ENCODE measurements at places on chromosomes 2 and 18.
A peak's percentile ranks its signal among the peaks of the same experiment; 100 is the strongest.

- no peak for DNase-seq
These were observed 7.0 kb downstream of the ERLEC1 start for GRCh38 chr2:53793821-53794220.

DNA sequence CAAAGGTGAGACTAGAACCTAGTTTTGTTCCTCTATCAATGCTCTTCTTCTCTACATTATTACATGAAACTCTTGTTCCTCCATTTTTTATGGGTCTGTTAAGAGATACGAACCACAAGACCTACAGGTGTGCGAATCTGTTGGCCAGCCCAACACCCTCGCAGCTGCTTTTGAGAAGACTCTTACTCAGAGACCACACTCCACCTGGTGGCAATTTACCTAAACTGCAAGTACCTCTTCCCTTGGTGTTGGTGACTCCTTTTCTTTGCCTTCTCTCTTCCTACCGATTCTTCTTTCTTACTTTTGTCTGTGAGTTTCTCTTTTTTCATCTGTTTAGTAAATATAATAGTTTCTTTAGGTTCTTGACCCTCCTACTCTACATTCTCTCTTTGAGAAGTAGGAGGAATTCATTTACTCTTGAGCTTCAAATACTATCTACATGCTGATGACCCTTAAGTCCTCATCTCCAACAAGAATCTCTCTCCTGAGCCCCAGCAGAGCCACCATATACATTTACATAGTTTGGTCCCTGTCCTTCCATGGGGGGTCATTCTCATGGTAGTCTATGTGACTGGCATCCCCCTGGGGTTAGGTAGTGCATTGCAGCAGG lies 81.8 kb upstream of the GAREM1 start:
- peak; percentile 52 for DNase-seq

- no peak for DNase-seq
These were observed 517.0 kb downstream of the PTPRM start for GRCh38 chr18:8084160-8084559.

GRCh38 chr18:74204526-74205152 lies 56.3 kb downstream of the TIMM21 start:
- DNase-seq: no peak

GRCh38 chr2:227460070-227460485 lies 11.9 kb upstream of the AGFG1 start:
- DNase-seq: peak; percentile 77

DNA sequence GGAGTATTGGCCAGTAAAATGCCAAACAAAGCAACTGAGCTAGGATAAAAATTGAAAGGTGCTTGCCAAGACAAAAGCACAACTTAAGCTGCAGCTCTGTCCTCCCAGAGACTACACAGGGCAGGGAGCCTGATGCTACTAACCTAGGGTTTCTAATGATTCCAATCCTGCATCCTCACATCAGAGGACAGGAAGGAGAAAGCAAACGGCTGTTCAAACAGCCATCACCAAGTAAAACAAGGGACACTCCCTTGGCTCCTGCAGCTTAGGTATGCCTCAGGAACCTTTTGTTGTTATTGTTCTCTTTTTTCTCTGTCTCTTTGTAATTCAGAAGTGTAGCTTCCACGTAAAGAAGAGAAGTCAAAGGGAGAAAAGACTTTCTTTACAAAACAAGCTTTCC lies 99.5 kb downstream of the TCF4 start:
- no peak for DNase-seq

- DNase-seq: no peak
These were observed 229.5 kb upstream of the COPS8 start for GRCh38 chr2:236855866-236856847.

GRCh38 chr2:168149150-168149974 lies 98.0 kb downstream of the STK39 start:
- DNase-seq: no peak

DNA sequence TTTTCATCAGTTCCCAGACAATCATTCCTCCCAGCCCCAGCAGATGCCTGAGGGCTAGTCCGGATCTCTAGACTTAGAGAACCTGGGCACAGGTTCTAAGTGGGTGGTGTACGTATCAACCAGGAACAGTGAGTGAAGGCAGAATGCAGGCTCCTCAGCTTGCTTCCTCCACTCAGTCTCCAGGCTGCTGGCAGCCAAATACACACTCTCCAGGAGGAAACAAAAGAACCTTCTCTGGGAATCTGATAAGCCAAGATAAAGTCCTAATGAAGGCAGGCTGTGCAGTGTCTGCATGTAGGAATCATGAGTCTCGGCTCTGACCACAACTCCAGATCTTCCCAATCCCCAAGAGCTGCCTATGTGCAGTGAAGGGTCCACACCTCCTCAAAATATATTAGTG lies 245.7 kb downstream of the SP3 start:
- no peak for DNase-seq

DNA sequence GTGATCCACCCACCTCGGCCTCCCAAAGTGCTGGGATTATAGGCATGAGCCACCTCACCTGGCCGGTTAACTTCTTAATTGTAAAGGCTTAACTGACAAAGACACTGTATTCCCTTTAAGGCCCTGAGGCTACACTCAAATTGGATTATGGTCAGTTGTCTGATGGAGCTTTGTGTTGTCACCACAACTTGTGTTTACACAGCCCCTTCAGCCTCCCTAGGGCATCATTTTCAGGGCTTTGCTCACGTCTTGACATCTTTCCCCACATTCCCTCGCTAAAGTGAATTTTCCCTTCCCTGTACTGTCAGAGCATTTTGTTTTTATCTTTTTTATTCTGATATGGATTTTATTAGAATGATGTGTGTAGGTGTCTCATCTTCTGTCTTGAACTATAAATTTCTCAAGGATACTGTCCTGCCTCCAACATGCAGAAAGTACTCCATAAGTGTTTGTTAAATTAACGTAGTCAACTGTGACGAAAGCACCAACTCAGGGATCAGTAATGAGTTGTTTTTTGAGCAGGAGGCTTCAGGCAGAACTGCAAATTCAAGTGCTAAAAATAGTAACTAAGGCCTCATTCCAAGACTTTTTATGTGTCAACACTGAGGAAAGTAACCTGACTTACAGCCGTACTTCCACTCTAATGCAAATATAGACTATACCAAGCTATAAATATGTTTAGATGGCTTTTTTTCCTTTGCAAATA lies 77.1 kb upstream of the NARS1 start:
- DNase-seq: no peak

- no peak for DNase-seq
These were observed 202.5 kb downstream of the CCDC102B start for GRCh38 chr18:69000366-69000765.

DNA sequence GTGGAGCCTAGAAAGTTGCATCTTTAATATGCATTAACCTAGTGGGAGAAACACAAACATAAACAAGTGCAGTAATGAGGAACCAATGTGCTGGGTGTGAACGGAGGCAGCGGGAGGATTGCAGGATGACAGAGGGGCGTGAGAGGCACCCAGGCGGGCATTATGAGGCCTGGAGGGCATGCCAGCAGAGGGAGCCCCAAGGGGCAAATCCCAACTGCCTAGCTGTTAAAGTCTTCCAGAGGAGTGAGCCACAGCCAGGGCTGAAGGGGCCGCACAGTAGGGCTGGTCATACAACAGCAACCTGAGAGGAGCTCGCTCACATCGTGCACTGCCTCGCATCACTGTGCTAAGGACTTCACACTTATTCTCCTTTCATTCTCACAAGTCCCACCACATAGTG lies 13.3 kb upstream of the PRELID3A start:
- no peak for DNase-seq

DNA sequence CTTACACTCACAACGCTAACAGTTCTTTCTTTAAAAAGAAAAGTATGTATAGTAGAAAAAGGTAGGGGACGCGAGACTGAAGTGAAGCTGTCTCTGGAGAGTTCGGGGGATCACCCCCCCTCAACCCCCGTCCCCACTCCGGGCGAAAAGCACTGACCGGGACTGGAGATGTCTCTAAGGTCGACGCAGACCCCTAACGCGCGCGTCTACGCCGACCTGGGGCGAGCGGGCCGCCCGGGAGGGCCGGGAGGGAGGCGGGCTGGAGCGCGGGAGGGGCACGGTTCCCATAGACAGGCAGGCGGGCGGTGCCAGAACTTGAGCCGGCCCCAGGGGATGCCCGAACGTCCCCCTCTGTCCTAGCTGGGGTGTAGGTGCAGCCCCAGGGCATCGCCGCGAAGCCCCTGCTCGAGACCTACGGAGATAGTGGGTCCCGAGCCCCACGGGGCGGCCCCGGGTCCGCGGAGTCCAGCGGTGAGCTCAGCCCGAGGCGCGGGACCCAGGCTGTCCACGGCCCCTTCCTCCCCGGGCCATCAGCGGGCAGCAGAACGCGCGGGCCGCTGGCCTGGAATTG lies 82.2 kb downstream of the CHRNA1 start:
- DNase-seq: peak; percentile 57

DNA sequence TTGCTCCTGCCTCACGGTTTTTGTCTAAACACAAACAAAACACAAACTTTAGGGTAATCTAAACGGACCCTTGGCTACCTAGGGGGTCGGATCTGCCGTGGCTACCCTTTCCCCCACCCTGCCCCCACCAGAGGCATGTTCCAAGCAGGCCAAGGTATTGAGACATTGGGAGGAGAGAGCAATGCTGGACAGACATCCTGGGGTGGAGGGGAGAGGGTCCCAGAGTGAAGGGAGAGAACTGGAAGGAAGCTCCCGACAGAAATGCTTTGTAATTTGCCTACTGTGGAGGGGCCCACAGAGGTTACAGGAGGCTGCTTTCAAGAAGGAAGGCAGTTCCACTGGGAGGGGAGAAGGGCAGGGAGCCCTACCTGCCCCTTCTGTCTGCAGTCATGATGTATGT lies 13.9 kb upstream of the MAT2A start:
- no peak for DNase-seq
